Sigmoid colon (tissue), 7 donors: ENCODE measurements at places on chromosomes 11 and 22. TPM values are rescaled to one million over a fixed set of nuclear protein-coding genes. Genes with fewer than 3 reads are reported as not detected.

Gene VPREB1
- polyA plus RNA-seq: 1.9 TPM

- no peak for DNase-seq
Measured at GRCh38 chr11:99240192-99241030, 219.7 kb downstream of the CNTN5 start.

DNA sequence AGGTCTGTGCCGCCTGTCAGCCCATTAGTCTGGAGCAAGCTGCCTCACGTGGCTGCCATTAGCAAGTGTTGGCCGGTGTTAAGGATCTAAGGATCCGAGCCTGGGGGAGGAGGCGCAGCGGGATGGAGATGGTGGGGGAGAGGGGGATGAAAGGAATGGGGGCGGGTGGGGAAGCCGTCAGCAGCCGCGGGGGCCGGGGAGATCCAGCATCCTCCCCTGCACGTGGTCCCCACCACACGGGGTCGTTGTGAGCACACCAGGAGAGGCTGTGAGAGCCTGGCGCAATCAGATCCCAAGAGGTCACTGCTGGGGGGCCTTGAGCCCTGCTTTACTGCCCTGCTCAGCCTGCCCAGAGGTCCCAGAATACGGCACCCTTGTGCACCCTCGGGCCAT is 7.3 kb downstream of the CABP7 start:
- no peak for DNase-seq

Gene KRTAP5-10
- polyA plus RNA-seq: 0.17 TPM

GRCh38 chr22:25795478-25795877 is 53.5 kb downstream of the MYO18B start:
- no peak for DNase-seq

DNA sequence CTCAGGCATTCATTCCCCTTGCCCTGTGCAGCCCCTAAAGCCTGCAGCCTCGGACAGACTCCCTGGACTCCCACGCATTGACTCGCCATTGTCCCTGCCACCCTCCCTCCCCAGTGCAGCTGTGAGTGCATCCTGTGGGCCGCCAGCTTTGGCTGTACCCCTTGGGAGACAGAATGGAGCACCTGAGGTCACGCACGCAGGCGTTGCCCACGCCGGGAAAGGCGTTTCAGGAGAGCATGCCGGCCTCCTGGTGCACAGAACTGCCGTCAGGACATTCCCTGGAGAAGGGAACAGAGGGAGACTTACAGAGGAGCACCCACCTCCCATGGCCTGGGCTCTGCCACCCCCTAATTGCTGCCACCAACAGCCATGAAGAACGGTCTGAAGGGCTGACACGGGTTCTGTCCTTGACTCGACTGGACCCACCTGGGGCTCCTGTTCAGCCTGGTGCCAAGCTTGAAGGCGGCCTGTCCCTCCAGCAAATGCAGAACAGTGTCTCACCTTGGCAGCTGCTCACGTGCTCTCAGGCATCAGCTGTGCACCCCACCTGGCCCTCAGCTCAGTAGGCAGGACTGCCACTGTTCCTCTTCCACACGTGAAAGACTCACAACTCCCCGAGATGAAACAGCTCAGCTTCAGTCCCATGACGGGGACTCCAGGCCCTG is 503.8 kb downstream of the BRD1 start:
- DNase-seq: no peak

Gene ART5
- 0.17 TPM for polyA plus RNA-seq

DNA sequence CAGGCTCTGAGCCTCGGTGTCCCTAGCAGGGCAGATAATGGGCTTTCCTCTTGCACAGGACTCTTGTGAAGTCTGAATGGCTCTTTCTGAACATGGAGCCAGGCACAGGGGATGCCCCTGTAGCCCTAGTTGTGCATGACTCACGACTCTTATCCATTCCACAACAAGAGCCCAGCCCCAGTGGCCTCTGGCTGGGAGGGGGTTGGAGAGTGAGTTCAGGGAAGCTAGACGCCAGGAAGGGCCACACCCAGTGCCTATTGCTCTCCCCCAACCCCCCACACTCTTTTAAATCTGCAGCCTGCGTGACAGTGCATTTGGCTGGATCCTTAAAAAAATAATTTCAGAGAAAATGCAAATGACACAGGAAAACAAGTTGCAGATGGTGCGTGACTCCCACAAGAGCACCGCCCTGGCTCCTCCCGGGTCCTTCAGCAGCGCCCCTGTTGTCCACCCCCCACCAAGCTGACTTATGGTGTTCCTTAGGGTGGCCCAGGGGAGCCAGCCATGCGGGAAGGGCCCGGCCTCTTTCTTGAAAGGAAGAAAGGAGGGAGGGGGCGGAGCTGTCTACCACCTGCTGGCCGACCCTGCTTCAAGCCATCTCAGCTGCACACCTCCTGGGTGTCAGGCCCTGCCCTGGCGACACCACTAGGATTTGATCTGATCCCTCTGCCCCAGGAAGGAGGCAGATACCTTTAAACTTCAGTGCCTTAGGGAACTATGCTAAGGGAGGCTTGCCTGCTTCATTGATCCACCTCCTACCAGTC is 74.7 kb downstream of the MN1 start:
- peak; percentile 75 for DNase-seq

Gene MARK2
- 25.8 TPM for polyA plus RNA-seq

Gene FOLR2
- polyA plus RNA-seq: 14.1 TPM

Gene MPZL2
- 27.6 TPM for polyA plus RNA-seq

Gene OR10D3
- polyA plus RNA-seq: not detected

DNA sequence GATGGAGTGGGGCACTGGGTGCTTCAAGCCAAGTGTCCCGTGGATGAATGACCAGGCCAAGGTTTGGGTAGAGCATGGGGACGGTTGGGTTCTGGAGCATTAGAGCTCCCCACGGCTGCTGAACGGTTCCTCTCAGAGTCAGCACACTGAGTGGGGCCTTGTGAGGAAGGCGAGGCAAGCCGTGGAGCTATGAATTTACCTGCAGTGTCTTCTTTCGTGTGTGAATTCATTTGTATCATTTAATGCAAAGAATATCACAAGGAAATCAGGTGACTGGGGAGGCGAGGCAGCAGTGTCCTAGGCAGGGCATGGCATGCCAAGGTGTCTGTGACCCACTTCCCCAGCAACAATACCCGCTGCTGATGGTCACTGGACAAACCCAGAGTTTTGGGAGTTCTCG is 343.5 kb upstream of the B3GAT1 start:
- DNase-seq: no peak

Gene DMC1
- 18.0 TPM for polyA plus RNA-seq

Gene DUSP8
- polyA plus RNA-seq: 12.7 TPM

DNA sequence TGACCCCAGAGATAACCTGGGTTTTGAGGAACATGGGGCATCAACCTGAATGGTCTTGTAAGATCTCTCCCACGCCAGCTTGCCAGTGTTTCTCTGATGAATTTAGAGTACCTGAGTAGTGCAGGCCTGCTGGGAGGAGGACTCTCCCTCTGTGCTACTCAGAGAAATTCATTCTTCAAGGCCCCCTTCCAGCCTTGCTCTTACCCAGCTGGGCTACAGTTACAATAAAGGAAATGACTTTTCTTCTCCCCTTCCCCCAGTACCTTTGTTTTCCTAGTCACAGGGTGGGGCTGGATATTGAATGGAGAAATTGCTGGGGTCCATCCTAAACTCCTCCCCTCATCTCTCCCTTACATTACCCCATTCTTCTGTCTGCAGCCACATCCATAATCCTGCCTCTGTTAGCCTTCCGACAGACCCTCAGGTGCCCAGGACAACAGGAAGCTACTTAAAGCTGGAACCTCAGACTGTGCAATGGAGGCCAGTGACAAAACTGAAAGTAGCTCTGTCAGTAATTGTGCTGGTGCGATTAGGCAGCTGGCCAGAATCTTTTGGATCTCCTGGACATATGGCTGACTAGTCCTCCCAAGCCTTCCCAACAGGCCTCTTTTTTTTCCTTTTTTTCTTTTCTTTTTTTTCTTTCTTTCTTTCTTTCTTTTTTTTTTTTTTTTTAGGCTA is 17.4 kb downstream of the LIMK2 start:
- peak; percentile 84 for DNase-seq

DNA sequence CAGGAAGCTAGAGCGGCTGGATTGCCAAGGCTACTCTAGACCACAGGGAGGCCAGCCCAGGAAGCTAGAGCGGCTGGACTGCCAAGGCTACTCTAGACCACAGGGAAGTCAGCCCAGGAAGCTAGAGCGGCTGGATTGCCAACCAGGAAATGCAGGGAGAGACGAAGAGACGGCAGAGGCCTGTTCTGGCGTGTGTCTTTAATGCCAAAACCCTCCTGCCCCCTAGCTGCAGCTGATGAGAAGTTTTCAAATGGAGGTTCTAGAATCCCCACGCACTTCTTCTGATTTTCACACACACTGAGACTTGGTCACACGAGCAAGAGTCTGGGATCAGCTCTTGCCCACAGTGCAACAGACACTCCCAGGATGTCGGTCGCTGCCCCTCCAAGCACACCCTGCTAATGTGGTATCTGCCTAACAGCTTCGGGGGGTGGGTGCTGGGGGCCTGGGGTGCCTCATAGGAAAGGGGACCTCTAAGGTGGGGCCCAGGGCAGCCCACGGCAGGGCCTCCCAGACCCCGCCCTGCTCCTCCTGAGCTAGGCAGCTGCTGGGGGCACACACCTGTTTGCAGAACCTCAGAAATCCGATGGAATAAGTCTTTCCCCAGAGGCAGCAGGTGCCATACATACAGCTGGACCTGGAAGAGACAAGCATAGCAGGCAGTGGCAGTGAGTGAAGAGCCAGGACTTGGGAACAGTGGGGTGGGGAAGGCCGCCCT is 28.5 kb downstream of the MAFF start:
- DNase-seq: no peak

DNA sequence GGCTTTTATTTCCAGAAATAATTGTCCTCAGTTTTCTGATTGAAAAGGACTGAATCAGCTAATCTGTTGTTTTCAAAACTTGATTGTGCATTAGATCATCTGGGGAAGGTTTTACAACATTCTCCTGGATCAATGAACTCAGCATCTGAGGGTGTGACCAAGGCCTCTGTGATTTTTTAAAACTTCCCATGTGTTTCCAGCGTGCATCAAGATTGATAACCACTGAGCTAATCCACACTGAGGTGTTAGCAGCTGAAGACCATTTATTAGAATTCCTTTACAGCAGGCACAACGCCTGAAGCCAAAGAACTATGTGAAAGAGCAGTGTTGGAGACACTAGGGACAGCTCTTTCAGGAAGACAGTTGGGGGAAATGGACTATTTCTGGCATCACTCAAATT is 10.2 kb downstream of the VSTM5 start:
- DNase-seq: no peak

GRCh38 chr11:67054836-67055523 is 1.7 kb upstream of the RHOD start:
- DNase-seq: no peak

DNA sequence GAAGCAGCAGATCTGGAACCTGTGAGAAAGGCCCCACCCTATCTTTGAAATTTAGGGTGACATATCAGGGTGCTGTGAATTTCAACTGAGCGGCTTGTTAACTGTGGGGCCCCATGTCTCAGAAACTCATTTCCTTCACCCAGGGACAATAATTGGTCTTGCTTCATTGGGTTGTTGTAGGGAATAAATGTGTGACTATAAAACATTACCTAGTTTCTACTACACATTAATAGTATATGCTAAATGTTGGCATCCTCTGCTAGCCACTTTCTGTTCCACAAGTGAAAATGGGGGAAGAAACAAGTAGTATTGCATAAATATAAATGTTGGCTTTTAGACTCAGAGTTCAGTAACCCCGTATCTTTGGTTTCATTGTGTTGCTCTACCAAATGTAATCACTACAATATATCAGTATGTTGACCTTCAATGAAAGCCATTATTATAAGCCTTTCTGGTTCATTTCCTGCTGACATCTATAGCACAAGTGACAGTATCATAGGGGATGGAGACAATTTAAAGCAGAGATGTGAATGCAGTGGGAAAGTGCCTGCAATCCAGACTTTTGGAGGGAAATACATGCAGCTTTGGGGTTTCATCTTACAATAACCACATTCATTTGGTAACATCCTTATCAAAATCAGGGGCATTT is 905.5 kb upstream of the RAG2 start:
- DNase-seq: no peak

- peak; percentile 88 for DNase-seq
Measured at GRCh38 chr11:43923406-43924111, 18.9 kb upstream of the C11orf96 start.

DNA sequence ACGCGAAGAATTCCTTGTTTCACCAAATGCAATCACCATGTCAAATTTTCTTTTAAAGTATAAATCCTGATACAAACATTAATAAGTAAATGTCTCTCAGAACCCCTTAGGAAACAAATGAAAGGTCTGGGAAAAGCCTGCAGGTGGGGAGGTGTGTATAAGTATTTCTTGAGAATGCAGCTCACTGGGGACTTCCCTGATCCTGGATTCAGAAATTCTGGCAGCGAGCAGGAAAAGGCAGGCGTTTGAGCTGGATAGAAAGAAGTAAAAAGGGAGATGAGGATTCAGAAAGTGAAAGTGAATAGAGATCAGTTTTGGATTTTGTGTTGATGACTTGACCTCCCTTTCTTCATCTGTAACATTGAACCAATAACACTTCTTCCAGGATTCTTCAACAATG is 68.3 kb upstream of the CTSC start:
- no peak for DNase-seq

GRCh38 chr11:105720096-105720495 is 110.2 kb downstream of the GRIA4 start:
- DNase-seq: no peak

- DNase-seq: no peak
Measured at GRCh38 chr11:61832754-61833153, 4.7 kb downstream of the FADS2 start.

Gene XRRA1
- polyA plus RNA-seq: 9.1 TPM

Gene RASL10A
- polyA plus RNA-seq: not detected

DNA sequence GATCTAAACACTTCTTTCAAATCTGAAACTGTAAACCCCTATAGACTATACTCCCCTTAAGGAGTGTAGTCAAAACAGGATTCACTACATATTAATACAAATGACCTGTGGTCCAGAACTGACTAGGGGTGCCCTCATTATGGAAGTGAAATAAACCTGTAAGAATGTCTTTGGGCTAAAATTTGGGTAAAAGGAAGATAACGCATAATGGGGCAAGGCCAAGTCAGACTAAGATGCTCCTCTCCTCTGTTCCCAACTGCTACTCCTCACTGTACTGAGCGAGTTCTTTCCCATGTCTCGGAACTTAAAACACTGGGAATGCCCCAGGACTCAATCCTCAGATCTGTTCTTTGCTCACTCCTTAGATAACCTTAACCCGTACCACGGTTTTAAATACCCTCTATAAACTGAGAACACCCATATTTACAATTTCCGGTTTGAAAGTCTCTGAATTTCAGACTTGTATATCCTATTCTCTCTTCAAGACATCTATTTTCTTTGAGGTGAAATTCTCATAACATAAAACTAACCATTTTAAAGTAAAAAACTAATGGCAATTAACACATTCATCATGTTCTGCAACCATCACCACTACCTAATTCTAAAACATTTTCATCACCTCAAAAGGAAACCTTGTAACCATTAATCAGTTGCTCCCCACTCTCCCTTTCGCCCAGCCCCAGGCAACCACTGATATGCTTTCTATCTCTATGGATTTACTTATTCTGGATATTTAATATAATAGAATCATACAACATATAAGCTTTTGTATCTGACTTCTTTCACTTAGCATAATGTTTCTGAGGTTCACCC is 4.0 kb downstream of the THAP12 start:
- DNase-seq: no peak

DNA sequence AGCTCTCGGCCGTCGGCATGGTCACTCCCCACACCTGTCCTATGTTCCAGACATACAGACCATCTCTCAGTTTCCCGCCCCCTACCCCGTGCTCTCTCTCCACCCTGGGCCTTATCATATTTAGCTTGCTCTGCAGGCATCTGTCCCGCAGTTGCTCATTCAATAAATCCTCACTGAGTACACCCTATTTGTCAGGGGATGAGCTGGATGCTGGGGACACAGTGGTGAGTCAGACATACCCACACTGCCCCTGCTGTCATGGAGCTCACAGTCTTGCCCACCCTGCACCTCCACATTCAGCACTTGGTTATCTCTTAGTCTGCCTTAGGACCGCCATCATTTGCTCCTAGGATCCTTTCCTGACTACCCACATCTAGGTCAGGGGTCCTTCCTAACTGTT is 313.8 kb downstream of the LARGE1 start:
- no peak for DNase-seq
